ENCODE measurements at places on chromosomes 7 and 10.
A peak's percentile ranks its signal among the peaks of the same experiment; 100 is the strongest.

- DNase-seq = no peak
These were observed 150.4 kb downstream of the CXCL12 start for GRCh38 chr10:44234483-44234875.

DNA sequence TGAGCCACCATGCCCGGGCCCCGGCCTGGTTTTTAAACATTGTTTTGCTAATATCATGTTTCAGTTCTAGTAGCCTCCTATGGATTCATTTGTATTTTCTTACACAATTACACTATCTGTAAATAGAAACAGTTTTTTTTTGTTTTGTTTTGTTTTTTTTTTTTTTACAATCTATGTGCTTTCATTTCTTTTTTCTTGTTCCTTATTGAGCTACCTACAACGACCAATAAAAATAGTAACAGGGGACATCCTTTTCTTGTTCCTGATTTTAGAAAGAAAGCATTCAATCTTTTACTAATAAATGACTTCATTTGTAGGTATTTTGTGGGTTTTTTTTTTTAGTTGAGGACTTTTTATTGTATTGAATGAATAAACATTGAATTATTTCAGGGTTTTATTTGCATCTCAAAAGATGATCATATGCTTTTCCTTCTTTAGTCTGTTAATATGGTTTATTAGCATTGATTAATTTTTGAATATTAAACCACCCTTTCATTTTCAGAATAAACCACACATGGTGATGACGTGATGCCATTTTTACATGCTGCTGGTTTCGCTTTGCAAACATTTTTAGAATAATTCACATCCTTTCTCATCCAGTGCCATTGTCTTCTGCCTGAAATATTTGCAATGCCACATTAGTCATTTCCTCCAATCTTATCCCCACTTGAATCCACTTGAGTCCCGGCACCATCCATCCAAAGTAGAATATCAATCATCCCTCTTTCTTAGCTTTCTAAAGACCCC, 18.1 kb upstream of the AKR1E2 start:
- peak; percentile 83 for DNase-seq

DNA sequence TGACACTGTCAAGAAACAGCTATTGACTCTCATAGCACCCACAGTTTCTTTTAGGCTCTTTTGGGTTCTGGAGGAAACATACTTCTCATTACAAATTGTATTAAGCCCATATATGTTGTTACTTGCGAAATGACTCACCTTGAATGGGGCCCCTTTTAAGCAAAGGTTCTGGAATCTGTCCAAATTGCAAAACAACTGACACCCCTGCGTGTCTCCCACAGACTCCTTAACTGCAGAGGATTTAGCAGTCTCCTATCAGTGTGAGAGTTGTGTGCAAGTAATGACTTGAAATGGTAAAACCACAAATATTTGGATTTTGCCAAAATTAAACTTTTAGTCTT, 192.3 kb downstream of the DNAJC1 start:
- peak; percentile 9 for DNase-seq

DNA sequence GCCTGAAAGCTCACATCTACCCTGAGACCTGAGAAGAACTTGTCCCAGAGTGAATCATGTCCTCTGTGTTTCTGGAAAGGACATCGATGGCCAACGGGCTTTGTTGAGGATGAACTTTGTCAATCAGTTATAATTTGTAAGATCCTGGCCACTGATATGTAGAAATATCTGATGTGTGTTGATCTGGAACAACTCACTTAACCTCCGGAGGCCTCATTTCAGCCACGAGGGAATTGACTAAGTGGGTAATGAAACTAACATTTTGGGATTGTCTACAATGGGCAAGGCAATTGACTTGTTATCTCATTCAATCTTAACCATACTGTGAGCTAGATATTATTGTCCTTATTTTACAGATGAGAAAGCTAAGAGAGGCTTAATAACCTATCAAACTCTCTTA, 468.1 kb upstream of the NRP1 start:
- DNase-seq = no peak

DNA sequence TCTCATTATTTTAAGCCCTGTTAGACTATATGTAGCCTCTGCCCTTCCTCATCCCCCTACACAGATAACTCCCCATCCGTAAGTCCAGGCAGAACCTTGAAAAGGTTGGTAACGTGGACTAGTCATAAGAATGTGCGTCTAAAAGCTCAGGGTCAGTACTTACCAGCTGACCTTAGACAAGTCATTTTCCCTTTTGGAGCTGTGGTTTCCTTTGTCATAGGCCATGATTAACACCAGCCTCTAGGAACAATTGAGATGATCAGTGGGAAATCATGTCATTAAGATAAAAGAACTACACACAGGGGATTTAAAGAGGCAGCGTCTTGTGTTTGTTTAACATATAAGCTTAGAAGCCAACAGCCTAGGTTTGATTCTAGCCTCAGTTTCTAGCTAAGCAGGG, 6.9 kb upstream of the UNC5B start:
- no peak for DNase-seq

DNA sequence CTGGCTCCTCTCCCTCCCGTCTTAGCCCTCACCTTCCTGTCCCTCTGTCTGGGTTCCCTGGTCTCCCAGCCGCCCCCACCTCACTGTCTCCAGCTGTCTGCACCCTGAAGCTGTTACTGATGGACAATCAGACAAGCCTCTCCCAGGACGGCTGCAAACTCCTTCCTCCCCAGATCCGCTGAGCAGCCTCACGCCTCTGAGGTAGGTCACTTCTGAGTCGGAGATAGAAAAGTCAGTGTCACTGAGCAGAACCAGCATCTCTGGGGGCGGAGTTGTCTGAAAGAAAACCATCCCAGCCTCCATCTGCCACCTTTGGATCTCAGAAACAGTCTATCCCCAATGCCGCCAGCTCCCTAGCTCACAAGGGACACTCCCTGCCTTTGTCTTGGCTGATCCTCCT, 27.4 kb downstream of the FAM241B start:
- no peak for DNase-seq

DNA sequence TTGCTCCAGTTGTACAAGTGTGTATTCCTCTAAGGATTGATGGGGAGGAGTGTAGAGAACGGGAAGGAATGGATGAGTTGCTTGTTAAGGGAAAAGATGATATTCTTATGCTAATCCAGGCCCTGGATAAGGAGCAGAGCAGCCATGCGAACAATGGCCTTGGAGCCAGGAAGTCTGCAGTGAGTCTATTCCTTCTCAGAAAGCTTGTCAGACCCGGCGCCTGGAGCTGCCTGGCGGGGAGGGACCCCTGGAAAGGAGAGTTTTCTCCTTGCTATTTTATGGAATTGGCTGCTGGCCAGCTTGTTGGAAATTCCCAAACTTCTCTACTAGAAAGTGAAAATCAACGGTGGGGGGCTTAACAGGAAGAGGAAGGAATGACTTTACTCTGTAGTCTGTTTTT, 89.1 kb downstream of the MMRN2 start:
- peak; percentile 57 for DNase-seq

GRCh38 chr7:95104739-95105138, 197.3 kb downstream of the PPP1R9A start:
- DNase-seq = peak; percentile 48

DNA sequence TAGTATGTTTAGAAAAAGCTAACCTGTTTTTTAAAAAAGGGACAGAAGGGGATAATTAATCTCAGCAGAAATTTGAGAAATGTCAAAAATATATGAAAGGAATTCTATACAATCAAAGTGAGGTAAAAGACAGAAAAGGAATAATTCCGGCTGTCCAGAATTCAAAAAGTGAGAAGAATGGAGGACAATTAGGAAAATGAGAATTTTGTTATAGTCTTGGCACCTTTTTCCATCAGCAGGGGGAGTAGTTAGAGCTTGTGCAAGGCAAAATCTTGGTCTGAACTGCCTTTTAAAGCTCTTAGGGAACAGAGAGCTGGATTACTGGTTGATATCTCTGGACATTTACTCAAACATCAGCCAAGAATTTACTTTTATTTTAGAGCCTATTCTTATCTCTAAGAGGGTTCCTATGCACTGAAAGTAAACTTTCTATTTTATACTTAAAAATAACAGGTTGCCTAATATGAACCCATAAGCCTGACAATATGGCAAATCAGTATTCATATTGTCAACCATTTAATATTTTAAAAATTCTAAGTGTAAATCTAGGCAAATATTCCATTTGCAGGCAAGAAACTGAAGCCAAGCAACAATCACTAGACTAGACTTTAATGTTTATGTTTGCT, 185.6 kb downstream of the ANK3 start:
- DNase-seq = peak; percentile 33

DNA sequence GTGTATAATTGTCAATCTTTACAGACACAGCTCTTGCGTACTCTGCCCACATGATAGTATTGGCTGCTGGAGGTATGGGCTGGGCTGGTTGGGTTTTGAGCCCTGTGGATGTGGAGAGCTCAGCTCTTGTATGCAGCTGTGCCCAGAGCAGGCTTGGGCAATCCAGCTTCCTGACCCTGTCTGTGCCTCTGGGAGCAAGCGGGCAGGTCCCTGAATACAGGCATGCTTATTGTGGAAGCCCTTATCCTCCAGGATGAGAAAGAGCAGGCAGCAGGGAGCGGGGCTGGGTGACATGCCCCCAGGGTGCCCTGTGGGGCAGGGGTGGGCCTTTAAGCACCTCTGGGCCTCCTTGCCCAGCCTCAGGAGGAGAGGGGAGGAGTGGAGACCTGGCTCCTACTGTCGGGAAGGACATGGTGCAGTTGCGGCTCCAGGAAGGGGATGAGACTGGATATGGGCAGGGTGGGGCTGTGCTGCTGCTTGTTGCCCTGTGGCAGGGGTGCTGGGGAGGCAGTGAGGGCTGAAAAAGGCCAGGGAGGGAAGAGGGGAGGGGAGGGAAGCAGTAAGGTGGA, 32.7 kb upstream of the SH2D4B start:
- no peak for DNase-seq

- no peak for DNase-seq
These were observed 20.4 kb upstream of the INPP5F start for GRCh38 chr10:119705434-119705831.

DNA sequence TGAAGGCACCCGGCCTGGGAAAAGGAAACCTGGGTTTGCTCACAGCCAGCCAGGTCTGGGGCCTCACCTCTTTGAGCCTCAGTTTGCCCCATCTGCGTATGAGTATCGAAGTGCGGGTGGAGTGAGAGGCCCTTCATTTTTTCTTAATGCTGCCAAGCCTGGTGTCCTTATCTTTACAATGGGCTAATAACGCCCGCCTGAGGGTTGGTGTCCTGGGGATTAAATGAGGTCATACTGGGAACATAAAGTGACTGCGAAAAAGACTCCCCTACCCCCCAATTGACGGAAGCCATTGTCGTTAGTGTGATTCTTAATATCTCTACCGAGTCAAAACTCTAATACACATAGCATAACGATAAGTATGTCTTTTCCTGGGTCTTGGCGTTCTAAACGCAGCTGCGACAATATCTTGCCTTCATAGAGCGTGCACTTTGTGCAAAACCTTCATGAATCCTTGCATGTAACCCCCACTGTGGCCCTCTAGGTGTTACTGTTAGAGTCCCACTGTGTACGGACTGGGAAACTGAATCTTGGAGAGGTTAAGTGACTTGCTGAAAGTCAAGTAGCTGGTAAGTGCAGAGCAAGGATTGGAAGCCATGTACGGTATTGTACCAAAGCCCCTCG, 11.4 kb upstream of the GRB10 start:
- no peak for DNase-seq

GRCh38 chr7:55887821-55888247, 578 bp downstream of the ZNF713 start:
- DNase-seq = peak; percentile 16

GRCh38 chr10:113131613-113132261, 181.7 kb downstream of the TCF7L2 start:
- DNase-seq = peak; percentile 15

- DNase-seq = no peak
These were observed 4.9 kb upstream of the BLOC1S2 start for GRCh38 chr10:100291356-100291755.

GRCh38 chr7:70071766-70072165, 473.5 kb downstream of the AUTS2 start:
- DNase-seq = no peak

DNA sequence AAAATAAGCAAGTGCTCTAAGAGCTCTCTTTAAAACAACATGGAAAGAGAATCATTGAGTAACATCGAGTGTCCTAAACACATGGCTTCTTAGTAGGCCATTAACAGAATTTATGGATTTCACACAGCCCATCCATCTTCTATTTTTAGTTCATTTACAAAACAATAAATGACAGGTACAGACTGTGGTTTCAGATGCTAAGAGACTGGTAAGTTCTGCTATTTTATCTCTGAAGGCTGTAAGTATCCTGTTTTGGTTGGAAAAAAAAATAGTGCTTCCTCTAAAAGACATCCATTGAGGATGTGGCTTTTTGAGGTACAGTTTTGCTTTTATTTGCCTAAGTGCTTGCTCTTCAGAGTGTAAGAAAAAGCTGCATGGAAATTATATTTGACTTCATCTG, 27.4 kb upstream of the GNAI1 start:
- DNase-seq = no peak

GRCh38 chr7:70143075-70144044, 545.1 kb downstream of the AUTS2 start:
- peak; percentile 78 for DNase-seq

- DNase-seq = no peak
These were observed 96.1 kb downstream of the NKX6-2 start for GRCh38 chr10:132689721-132690360.

GRCh38 chr10:69425511-69426298, 9.0 kb upstream of the TACR2 start:
- DNase-seq = no peak

DNA sequence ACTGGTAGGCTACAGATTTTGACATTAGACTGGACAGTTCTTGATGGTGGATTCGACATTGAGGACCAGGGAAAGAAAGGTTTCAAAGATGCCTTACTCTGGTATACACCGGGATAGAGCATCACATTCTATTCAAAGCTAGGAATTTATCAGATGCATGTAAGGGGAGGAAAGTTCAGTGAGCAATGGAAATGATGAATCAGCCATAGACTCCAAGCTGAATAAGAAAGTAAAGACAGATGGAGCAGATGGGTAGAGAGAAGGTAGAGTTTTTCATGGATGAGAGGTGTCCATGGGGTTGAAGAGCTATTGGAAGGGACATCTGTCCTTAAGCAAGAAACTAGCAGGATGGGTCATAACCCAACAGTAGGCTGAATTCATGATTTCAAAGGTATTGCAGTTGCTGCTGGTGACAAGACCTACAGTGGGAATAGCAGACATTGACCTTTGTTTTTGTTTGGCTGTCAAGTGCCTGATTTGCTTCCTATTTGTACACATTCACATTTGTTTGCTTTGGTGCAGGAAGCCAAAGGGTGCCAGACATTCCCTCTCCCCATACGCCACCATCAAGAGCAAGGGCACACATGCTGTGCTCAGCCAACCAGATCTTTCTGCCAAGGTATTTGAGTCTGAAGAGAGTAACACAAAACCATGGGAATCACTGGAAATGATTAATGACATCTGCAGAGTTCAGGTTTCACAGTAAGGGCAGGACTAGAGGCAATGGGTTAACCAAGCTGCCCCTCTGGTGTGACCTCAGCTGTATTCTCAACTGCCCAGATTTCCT, 8.6 kb upstream of the CACUL1 start:
- DNase-seq = peak; percentile 25

All from M059J (cell line).